ENCODE measurements at places on chromosomes 2 and 18.

DNA sequence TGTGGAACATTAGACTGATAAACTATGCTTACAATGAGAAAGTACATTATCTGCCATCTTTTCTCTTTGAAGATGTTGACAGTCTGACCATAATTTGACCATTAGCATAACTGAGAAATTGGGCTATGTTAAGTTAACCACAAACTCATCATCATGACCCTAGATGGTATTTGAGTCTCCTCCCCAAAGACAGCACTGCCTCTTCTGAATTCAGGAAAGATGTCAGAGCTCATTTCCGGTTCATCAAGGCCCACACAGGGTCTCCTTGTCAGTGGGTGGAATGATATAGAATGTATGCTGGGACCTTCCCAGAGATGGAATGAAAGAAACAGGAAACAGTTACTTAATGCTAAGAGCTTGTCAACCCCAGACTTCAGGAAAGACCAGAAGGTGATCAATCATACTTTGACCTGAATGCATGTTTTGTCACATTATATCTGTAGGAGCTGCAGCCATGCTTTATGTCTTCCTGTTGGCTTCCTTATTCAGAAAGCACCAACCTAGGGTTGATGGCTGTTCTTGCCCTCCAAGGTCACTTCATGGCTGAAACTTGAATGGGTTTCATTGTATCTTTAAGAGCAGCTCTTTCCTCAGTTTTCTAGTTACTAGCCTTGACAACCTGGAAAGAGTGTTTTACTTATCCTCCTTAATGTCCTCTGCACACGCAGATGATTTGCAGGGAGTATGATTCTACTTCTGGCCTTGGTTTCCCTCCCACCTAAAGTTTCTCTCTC, 99.1 kb upstream of the NEUROD1 start:
- DNase-seq, result no peak

GRCh38 chr2:200810252-200810997, 1.3 kb upstream of the BZW1 start:
- DNase-seq, result no peak

- DNase-seq, result no peak
Measured at GRCh38 chr2:234191819-234192407, 141.4 kb downstream of the SPP2 start.

DNA sequence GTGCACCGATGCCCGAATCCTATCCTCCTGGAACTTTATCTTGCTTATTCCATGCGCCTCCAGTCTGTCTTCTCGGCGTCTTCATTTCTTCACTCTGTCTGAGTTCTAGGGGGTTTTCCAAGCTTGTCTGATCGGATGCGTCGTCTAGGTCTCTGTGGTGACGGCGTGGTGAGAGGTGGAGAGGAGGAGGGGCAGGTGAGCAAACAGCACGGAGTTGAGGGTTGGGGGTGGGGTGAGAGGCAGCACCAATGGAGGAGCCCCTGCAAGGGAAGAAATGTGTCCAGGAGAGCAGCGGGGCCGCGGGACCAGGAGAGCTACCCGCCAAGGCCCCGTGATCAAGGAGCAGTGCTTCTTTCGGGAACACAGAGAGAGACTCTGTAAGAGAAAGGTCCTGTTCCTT, 131.3 kb upstream of the TWIST2 start:
- DNase-seq, result no peak

GRCh38 chr2:191257934-191258333, 12.7 kb downstream of the MYO1B start:
- DNase-seq, result no peak

DNA sequence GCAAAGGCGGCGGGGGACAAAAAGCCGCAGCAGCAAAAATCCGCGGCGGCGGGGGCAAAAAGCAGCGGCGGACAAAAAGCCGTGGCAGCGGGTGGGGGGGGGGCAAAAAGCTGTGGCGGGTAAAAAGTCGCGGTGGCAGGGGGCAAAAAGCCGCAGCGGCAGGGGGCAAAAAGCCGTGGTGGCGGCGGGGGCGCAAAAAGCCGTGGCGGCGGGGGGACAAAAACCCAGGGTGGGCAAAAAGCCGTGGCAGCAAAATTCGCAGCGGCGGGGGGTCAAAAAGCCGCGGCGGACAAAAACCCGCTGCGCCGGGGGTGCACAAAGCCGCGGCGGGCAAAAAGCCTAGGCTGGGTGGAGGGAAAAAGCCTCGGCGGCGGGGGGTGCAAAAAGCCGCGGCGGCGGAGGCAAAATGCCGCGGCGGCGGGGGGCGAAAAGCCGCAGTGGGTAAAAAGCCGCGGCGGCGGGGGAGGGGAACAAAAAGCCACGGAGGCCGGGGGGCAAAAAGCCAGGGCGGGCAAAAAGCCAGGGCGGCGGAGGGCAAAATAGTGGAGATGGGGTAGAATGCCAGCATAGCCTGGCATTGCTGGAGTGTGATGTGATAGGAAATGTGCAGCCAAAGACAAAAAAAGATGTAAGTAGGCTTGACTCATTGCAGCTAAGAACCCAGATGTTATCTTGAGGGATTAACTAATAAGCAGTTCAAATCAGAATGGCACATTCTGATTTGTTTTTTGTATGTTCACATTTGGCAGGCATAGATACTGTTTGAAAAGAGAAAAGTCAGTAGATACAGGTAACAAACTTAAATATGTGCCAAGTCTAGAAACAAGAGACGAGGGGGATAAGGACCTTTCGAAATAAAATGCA, 1076.3 kb downstream of the RPIA start:
- DNase-seq, result no peak
